ENCODE measurements at places on chromosomes 1 and 21.

DNA sequence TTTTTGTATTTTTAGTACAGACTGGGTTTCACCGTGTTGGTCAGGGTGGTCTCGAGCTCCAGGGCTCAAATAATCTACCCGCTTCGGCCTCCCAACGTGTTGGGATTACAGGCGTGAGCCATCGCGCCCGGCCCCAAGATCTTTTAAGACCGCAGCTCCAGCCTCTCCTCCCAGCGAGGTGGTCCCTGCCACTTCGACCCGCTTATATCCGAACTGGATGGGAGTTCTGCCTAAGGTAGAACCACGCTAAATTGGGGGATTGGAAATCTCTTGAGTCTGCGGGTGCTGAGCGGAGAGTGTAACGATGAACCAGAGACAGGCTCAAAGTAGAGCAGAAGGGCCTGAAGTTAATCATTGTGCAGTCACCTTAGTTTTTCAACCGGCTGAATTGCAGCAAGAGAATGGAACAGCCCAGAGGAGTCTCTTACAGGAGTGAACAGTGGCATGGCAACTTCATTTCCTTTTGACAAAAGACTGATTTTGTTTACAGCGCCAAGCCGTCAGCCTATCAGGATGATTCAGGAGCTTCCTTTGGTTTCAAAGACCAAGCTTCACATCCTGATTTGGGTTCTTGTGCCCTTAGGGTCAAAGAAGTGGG, 726 bp upstream of the CYB5R1 start:
- no peak for DNase-seq

GRCh38 chr1:227790868-227791267, 24.6 kb upstream of the PRSS38 start:
- no peak for DNase-seq

GRCh38 chr1:181353526-181353925, 129.8 kb upstream of the CACNA1E start:
- DNase-seq, result no peak

GRCh38 chr1:29406814-29407213, 170.5 kb downstream of the PTPRU start:
- no peak for DNase-seq

GRCh38 chr21:46605767-46606426, 1.0 kb upstream of the S100B start:
- no peak for DNase-seq

DNA sequence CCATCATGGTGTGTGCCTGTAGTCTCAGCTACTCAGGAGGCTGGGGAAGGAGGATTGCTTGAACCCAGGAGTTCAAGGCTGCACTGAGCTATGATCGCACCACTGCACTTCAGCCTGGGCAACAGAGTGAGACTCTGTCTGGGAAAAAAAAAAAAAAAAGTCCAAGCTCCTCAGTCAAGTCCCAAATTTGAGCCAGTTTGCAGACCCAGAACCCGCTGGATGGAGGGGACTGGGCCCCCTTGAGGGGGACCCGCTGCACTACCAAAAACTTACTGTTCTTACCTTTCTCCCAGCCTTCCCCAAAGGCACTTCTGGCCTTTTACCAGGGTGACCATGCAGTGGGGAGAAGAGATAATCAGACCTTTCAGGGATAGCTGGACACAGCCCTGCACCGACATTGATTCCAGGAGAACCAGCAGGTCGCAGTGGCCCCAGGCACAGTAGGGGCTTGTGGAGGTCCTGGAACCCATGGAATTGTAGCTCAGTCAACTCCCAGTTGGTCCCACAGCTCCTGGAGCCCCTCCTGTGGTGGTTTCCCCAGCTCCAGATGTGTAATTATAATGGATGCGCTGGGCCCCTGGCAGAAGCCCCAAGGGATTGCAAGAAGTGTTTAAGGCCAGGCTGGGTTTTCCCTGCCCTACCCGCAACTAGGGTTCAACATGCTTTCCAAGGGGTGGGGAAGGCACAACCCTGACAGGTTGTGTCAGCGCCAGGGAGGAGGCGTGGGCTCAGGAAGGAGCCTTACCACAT, 4.1 kb upstream of the WNT9A start:
- DNase-seq, result no peak

DNA sequence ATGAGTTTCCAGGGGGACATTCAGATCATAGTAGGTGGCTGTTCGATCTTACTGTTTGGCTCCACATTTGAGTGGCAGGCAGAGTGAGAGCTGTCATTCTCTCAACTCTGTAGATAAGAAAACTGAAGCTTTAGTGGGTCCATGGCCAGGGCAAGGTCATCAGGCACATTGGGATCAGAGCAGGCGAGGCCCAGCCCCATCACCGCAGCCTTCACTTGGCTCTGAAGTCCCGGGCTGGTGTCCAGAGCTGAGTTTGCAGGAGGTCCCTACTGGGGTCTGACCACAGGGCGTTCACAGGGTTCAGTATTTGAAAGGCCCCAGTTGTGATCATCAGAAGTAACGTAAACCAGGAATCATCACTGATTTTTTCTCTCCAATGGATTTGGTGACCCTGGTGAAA, 76.7 kb downstream of the OBSCN start:
- no peak for DNase-seq

DNA sequence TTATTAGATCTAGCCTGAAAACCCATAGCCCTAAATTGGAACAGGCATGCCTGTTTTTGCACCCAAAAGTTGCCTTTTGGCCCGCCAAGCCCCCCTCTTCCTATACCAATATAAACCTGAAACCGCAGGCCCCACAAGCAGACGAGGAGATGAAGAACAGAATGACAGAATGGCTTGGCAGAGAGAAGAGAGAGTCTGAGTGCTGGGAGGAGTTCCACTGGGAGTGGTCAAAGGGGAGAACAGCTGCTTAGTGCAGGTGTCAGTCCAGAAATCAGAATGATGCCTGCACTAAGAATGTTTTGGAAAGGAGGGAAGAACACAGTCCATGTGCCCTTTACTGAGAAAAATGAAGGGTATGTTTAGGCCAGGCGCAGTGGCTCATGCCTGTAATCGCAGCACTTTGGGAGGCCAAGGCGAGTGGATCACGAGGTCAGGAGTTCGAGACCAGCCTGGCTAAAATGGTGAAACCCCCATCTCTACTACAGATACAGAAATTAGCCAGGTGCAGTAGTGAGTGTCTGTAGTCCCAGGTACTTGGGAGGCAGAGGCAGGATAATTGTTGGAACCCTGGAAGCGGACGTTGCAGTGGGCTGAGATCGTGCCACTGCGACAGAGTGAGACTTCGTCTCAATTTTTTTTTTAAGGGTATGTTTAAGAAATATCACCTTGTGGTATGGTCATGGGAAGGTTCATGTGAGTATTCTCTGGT, 9.4 kb downstream of the DYRK1A start:
- DNase-seq, result no peak

GRCh38 chr1:152926091-152926490, 17.7 kb downstream of the IVL start:
- no peak for DNase-seq

GRCh38 chr1:31736675-31737074, 27.5 kb downstream of the ADGRB2 start:
- no peak for DNase-seq

DNA sequence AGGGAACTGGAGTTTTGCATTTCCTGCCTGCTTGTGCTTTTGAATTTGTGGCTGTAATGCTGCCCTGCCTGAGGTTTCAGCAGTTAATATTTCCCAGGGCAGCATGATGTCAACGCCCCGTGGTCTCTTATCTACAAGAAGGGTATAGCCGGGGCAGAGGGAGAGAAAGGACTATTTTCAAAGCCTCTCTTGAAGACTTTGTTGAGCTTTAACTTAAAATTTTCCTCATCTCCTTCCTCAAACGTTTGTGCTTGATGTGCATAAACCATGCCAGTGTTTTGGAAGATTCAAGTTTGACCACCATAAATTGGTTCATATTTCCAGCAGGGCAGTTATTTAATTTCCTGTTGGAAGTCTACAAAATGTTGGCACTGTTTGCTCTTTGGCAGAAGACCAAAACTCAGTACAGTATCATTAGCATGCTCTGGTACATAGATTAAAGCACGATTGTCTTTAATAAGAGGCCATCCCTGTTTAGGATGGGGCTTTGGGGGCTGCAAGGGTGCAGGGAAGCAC, 43.4 kb downstream of the ROR1 start:
- peak; percentile 24 for DNase-seq

GRCh38 chr1:237568955-237569354, 321.8 kb downstream of the ZP4 start:
- no peak for DNase-seq
